ENCODE measurements at places on chromosomes 12 and 14.

DNA sequence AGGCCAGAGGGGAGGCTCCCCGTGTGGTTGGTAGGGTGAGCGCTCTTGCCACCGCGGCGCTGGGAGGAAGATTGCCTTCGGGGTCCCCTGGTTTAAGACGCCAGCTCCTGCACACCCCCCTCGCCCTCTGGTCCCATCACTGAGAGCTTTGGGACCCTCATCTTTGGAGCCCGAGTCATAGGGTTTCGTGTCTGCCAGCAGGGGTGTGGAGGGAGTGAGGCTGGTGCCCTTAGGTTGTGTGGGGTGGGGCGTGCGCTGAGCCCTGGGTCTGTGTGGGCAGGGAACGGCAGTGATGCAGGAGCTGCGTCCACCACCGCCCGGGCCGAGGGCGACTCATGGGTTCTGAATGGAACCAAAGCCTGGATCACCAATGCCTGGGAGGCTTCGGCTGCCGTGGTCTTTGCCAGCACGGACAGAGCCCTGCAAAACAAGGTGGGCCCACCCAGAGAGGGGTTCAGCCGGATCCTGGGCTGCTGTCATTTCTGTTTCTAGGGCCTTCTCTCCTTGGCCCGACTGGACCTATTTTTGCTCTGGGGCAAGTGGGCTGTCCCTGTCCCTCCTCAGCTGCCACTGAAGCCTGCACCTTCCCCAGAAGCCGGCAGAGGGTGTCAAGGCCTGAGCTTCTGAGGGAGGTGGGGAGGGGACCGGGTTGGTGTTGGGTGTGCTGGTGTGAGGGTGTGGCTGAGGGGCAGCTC lies 12.1 kb downstream of the ACADS start:
- DNase-seq: peak; percentile 56

- DNase-seq: peak; percentile 26
Measured at GRCh38 chr12:98745578-98746391, 100.7 kb downstream of the APAF1 start.

DNA sequence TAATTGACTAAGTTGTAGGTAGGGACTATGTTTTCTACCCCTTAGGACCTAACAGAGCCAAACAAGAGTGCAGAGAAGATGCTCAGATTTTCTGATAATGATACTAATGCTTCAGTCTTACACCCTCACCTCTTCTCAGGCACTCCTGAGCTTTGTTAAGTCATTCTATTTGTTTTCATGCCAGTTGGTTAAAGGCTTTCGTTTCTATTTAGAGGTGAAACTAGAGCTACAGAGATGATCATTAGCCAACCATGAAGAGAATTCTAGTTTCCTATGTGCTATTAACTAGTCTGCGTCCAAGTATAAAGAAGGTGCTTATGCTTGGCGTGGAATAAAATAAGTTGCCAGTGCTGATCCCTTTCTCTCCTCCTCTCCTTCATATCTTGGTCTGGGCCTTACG lies 34.6 kb upstream of the PYGL start:
- DNase-seq: no peak

DNA sequence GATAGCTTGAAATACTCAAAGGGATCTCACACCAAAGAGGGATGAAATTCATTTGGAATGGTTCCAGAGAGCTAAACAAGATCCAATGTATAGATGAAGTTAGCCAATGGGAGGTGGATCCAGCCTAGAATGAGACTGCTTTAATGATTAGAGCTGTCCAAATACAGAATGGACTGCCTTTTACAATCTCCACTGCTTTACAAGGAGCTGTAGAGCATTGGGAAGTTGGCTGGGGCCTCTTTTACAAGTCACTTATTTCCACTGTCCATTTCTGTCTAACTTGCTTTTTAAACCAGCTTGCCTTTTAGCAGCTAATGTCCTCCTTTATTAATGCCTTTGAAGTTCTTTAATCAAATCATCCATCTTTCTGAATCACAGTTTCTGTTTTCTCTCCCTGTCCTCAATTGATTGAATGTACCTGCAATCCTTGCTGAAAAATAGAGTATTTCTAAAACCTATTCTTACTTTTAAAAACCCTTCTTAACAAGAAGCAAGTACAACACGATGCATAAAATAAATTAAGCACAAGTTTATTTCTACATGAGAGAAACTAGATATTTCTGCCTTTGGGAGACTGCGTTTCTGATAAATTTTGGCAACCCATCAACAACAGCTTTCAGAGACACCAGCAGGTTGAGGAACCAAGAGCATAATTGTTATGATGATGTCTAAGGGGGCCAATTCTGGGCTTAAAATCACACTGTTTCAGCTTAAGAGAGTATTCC lies 3.4 kb upstream of the ATP2A2 start:
- no peak for DNase-seq

DNA sequence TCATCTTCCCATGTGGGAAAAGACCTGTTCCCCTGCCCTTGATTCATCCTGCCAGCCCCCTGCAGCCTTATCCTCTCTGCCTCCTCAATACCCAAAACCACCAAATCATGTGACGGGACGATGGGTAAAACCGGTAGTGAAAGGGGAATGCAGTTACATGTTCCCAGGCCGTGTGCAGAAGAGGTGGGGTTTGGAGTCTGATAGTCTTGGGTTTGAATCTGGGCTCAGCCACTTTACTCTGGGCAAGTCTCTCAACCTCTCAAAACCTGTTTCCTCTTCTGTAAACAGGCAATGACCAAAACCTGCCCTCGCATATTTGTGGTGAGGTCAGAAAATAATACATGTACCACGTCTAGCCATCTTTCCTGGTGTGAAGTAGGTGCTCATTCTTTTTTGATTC lies 123.0 kb downstream of the PLXNC1 start:
- no peak for DNase-seq

GRCh38 chr12:11669348-11669747 lies 19.9 kb downstream of the ETV6 start:
- DNase-seq: no peak

DNA sequence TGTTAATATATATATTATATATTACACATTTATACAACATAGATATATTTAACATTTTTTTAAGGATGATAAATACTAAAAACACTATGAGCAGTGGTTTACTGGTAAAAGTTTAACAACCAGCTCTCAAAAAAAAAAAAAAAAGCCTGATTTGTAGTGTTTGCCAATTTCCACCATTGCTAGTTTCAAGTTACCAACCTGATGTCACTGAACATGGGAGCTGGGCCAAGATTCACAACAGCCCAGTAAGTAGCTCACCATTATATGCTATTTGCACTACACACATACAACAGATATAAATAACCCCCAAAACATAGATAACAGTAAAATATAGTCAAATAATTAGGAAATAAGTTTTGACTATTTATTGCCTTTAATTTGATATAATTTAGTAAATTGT lies 28.9 kb upstream of the TMX1 start:
- no peak for DNase-seq

DNA sequence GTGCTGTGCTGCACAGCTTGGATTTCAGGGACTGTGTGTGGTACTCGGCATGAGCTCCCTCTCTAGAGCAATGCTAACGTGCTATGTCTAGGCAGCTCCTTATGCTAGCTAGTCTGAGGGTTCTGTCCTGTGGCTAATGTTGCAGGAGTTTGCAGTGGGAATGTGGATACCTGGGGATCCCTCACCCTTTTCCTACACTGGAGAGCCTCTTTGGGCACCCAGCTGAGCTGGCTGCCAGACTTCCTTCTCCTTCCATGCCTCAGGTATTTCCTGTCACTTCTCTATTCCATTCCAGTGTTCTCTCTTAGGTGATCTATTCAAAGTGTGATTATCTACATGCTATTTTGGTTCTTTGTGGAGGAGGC lies 64.9 kb downstream of the FBXO33 start:
- DNase-seq: peak; percentile 13

DNA sequence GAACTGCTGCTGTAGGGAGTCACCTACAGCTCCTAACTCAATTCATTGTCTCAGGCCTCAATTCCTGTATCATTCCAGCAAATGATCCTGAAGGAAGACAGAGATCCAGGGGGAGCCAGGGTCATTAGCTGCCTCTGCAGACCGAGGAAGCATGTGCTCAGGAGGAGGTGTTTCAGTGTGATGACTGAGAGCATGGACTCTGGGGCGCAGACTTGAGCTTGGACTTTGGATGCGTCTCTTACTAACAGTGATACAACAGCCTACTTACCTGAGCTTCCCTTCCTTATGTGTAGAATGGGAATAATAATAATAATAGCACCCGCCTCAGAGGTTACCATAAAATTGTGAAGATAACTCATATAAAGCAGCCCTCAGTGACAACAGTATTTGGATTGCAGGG lies 92.0 kb upstream of the USP44 start:
- DNase-seq: no peak
